CD4-positive, alpha-beta T cell treated with Interleukin-17A for 1 hour (primary cell): ENCODE measurements at places on chromosomes 1 and 21.

DNA sequence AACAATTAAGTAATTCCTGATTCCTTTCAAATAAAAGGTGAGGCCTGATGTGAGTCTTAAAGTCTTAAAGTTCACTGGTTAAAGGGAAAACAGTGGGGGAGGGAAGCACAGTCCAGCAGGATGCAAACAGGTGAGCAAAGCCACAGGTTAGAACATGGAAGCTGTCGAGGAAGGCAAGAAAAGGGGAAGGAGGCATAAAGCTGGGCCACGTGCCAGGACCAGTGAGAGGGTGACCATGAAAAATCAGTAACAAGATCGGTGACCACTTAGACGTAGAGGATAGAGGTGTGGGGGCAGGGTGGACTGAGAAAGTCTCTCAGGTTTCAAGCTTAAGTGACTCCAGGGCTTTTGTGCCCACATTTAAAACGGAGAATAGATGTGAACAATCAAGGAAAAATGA lies 231.3 kb downstream of the SETD4 start:
- no peak for DNase-seq

GRCh38 chr1:110097507-110098221 lies 14.6 kb upstream of the UBL4B start:
- DNase-seq = no peak

- no peak for DNase-seq
Observed at GRCh38 chr1:116265931-116266863, 106.8 kb upstream of the ATP1A1 start.

DNA sequence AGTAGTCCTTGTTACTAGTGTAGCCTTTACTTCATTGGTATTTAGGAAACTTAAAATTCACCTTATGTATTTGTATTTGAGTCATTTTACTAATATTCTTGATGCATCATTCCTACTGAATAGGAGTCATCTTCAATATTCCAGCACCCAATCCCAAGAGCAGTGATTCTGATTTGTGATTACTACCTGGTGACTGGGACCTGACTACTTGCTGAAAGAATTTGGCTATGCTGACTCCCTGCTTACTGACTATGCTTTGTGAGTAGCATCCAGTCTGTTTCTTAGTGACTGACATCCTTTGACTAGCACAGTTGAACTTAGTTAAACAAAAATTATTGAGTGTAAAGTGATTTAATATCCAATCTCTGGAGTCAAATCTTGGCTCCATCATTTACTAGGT lies 129.9 kb upstream of the NEGR1 start:
- no peak for DNase-seq

- no peak for DNase-seq
Observed at GRCh38 chr21:34844013-34844923, 175.5 kb downstream of the CLIC6 start.

- DNase-seq = no peak
Observed at GRCh38 chr1:28326984-28327383, 1.9 kb upstream of the MED18 start.
